Naive thymus-derived CD4-positive, alpha-beta T cell (primary cell): ENCODE measurements at places on chromosomes 13 and 19.

GRCh38 chr13:63542770-63543169 is 2127.1 kb upstream of the PCDH20 start:
- DNase-seq, result no peak

GRCh38 chr19:10132905-10133304 is 13.2 kb upstream of the EIF3G start:
- DNase-seq, result no peak

DNA sequence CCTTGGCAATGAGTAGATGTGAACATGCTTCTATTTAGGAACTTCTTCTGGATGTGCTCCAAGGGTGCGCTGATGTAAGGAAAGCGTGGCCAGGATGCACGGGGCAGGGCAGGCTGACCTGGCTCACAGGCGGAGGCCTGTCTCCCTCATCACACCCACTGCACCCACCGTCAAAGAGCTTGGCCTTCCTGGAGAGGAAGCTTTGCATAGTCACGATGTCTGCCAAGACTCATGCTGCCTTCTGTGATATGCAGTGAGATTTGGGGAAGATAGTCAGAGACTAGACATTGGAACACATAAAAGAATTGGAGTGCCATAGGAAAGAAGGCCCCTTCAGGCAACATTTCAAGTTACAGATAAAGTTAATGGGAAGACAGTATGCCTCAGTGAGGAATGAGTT is 82.0 kb downstream of the MYO16 start:
- no peak for DNase-seq

- DNase-seq, result no peak
Observed at GRCh38 chr13:113112893-113113845, 7.6 kb downstream of the F7 start.

DNA sequence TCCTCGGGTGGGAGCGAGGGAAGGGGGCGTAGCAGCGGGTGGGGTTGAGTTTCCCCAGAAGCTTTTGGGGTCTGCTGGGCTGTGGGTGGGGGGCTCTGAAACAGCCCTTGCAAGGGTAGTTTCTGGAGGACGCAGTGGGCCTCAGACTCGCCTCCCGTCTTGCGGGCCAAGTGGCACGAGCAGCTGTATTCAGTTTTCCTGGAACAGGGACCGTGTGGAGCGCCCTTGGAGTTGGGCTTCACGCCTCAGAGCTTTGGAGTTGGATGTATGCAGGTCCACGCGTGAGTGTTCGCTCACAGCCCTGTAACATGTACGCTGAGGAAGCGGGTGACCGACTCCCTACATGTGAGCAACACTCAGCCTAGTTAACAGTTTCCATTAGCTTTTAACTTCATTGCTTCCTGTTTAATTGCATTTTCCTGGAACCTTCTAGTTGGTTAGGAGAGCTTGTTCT is 603 bp downstream of the TM9SF2 start:
- DNase-seq, result no peak

- DNase-seq, result peak; percentile 86
Observed at GRCh38 chr13:51453207-51453958, 547 bp upstream of the INTS6 start.

DNA sequence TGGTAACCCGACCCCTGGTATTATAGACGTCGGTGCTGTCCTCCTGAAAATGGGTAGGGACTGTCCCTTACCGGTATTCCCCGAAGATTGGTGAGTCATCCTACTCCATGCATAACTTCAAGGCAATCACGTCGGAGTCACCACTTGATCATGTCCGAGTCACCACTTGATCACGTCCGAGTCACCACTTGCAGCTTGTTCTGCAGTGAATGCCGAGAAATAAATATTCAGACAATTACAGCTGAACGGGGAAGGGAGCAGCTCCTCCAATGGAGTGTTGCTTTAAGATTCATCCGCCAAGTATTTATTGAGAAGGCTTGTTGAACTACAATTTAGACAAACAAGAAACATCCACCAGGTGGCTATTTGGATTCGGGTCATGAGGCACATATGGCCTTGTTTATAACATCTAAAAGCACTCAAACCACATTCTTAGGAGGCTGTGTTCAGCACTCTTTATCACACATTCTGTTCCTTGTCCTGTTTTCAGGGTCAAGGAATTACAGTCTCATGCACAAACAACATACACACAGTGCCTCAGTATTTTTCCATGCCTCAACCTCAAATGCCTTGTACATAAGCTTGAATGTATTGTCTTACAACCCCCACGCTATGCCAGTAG is 43.1 kb downstream of the ZNF726 start:
- no peak for DNase-seq

GRCh38 chr13:104318121-104318520 is 1251.9 kb upstream of the SLC10A2 start:
- no peak for DNase-seq

- DNase-seq, result no peak
Observed at GRCh38 chr19:51448411-51449016, 9.7 kb downstream of the SIGLEC8 start.

- DNase-seq, result no peak
Observed at GRCh38 chr19:22421797-22422196, 349 bp downstream of the ZNF98 start.

DNA sequence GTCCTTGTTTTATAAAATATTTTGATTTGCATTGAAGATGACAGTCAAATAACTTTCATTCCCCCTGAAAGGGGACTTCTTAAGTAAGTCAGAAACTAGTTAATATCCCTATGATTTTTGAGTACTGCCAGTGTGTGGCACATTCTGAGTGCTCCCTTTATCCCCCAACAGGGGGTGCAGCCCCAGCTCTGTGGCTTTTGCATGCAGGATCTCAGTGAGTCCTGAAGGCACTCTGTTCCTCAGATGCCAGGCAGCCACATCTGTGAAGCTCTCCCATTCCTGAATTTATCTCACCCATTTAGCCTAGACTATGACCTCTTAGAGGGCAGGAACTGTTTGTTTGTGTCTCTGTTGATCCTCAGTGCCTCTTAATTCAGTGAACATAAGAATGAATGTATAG is 123.1 kb downstream of the CDK8 start:
- DNase-seq, result peak; percentile 4

- DNase-seq, result no peak
Observed at GRCh38 chr19:51466723-51467122, 8.5 kb upstream of the SIGLEC8 start.

DNA sequence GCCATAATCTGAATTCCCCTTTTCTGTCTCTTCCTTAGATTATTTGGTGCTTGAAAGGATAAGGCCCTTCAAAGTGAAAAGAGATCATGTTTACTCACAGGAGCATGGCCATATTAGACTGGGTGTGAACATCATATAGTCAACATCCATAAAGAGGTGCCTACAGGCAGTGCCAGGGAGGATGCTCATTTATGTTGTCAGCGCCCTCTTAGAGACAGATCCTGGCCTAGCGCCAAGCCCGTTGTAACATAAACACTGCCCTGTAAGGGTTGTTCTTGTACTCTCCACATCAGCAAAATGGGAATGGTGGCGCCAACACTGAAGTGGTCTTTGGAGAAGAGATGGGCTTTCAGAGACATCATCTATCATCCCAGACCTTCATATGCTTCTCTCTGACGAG is 16.1 kb downstream of the PCDH8 start:
- no peak for DNase-seq

DNA sequence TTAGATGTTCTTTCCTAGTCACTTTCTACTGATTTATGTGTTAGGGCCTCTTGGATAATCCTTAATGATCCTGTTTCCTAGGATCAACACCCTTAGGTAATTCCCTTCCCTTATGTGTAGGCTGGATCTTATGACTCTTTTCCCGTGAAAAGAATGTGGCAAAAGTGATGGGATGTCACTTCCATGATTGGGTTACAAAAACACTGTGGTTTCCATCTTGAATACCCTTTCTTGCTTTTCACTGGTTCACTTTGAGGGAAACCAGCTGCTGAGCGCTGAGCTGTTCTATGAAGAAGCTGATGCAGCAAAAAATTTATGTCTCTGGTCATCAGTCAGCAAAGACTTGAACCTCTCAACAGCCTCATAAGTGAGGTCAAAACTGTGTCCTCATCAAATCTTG is 609.4 kb downstream of the OLFM4 start:
- DNase-seq, result no peak

DNA sequence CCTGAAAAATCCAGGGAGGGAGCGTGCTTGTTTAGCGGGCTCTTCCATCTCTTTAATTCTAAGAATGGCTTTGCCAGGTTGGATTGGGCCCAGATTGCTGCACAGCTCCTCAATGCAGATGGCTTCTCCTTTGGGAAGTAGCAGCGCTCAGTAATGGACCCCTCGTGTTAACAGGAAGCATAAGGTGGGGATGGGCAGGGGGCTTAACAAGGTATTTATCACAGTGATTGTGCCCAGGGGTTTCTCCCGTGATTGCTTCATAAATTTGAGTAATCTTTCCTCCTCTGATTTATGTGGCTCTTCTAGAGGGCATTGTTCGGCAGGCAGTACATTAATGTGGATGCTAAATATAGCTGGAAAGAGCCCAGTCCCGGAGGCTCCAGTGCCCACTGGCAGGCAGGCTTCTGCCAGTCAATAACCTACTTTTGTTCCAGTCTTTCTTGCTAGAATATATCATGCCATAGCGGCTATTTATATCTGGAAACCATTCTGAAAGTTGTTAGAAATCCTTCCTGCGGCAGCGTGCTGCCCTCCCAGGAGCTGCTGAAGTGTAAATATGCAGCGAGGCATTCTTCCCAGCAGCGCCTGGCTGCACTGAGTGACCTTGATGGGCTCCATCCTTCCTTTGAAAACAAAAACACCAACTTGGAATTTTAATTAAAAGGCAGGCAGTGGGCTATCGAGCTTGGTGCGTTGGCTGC is 65.0 kb downstream of the FGF9 start:
- no peak for DNase-seq

GRCh38 chr13:79341202-79341601 is 64.9 kb downstream of the RBM26 start:
- no peak for DNase-seq

- no peak for DNase-seq
Observed at GRCh38 chr13:104593693-104594092, 1527.5 kb upstream of the SLC10A2 start.

DNA sequence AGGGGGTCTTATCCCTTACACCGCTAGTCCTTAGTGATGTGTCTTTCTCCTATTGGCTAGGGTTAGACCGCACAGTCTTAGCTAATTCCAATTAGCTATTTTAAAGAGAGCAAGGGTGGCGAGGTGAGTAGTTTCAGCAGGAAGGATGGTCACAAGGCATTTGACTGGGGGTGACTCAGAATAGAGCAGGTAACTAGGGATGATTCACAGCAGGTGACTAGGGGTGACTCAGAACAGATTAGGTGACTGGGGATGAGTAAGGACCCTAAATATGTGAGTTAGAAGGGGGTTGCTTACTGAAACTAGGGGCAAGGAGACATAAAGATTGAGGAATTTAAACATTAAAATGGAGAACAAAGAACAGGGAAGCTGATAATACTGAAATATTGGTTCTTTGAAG is 64.3 kb downstream of the ZNF66 start:
- no peak for DNase-seq

- DNase-seq, result no peak
Observed at GRCh38 chr13:70310396-70311119, 202.3 kb upstream of the KLHL1 start.

DNA sequence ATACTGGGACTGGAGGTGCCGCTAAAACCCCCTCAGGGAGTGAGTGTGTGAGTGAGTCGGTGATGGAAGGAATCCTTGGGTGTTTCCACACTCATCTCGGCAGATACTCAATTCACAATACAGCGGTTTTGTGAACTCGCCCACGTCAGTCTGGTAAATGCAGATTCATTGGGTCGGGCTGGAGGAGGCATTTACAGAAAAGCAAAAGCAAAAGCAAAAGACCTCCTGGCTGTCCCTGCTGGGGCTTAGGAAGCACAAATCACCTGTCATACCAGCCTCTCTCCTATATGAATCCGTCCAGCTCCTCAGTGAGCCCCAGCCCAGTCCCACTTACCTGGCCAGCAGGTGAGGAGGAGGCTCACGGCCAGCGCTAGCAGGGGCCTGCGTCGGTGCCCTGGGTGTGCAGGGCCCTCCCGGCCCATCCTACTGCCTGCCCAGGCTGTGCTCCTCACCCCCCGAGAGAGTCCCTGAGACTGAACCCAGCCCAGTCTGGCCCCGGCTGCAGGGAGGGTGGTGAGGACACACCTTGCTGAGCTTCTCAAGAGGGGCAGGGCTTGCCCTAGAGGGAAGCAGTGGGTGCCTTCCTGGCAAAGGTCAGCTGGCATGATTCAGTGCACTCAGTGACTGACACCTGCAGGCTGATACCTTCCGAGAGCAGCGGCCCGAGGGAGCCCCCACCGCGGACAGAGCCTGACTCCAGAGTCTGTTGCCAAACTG is at the start of gene MUC16:
Gene MUC16 (minus strand): TSS at position 475 of the 717 bp plus-strand sequence.
- no peak for DNase-seq

DNA sequence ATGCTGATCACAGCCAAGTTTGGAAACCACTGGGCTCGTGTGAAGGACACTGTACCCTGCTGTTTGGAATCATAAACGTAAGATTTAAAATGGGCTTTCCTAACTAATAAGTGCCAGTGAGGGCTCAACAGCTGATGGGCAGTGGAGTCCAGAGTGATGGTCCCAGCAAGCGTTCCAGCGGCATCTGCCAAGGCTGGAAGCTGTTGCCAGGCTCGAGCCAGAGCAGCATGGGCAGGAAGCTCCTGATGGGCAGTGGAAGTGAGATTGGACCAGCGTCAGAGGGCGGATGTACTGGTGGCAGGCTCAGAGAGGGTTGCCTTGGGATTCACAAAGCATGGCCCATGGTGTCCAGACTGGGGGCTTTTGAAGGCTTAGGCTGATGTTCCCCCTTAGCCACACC is 30.2 kb downstream of the COL4A2 start:
- no peak for DNase-seq

DNA sequence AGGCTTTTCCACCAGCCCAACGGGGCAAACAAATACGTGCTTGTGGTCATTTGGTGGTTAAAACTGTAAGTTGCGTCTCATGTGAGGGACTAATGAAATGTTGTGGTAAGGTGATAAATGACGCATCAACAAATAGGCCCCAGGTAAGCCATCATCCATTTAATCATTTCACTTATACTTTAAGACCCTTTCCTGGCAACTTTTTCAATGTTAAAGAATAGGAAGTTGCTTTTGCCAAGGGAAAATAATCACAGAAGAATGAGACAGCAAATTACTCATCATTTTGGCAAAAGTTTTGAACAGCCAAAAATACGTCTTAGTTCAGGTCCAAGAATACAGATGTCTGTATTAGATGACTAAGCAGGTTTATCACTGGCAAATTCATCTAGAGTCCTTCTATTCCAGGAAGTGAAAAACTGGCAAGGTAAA is 660.4 kb downstream of the SLITRK1 start:
- no peak for DNase-seq

GRCh38 chr13:52449331-52450011 is 963 bp downstream of the VPS36 start:
- DNase-seq, result no peak
